ENCODE measurements at places on chromosomes 6 and 20.

DNA sequence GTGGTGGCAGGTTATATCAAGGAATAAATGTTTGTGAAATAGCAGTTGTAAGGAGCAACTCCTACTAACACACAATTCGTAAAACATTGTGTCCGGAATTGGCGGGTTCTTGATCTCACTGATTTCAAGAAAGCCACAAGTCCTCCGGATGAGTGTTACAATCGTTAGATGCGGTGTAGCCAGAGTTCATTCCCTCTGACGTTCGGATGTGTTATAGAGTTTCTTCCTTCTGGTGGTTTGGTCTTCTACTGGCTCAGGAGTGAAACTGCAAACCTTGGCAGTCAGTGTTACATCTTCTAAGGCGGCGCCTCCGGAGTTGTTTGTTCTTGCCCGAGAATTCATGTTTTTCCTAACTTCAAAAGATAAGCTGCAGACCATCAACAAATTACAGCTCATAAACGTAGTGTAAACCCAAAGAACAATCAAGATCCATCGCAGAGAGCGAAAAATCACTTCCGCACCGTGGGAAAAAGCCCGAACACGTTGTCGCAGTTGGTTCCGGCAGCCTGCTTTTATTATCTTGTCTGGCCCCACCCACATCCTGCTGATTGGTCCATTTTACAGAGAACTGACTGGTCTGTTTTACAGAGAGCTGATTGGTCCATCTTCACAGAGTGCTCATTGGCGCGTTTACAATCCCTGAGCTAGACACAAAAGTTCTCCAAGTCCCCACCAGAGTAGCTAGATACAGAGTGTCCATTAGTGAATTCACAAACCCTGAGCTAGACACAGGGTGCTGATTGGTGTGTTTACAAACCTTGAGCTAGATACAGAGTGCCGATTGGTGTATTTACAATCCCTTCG is 58.2 kb downstream of the TRIM27 start:
- DNase-seq: peak; percentile 68

DNA sequence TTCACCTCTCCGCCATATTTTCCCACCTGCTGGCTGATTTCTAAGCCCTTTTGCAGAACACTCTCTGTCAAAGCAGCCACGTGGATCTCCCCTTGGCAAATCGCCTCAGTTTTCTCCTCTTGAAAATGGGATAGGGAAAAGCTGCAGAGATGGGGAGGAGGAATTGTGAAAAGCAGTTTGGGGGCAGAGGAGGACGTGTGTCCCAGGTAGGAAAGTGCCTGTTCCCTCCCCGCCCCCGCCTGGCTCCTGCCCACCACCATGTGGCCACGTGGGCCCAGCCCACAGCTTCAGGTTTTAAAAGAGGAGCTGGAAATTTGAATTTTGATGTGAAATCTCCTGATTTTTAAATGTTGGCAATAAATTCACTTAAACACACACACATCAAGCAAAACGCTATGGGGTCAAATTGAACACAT is 3.6 kb upstream of the CEBPB start:
- no peak for DNase-seq

- no peak for DNase-seq
These were observed 628.0 kb upstream of the ID4 start for GRCh38 chr6:19209202-19209601.

DNA sequence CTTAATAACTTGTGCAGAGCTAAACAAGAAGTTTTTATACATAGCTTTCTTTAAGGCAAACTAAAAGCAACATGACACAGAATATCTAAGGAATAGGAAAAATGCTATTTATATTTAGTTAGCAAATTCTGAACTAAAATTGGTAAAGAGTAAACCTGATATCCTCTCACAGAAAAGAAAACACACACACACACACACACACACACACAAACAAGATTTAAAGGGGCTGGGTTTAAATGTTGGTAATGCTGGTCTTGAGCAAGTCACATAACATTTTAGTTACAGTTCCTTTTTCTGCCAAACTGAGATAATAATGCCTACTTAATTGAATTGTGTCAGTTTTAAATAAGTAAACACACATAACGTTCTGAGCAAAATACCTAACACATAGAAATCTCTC is 1.6 kb downstream of the TRDN start:
- no peak for DNase-seq

- DNase-seq: no peak
These were observed 58.6 kb upstream of the MRPS10 start for GRCh38 chr6:42276034-42276890.

DNA sequence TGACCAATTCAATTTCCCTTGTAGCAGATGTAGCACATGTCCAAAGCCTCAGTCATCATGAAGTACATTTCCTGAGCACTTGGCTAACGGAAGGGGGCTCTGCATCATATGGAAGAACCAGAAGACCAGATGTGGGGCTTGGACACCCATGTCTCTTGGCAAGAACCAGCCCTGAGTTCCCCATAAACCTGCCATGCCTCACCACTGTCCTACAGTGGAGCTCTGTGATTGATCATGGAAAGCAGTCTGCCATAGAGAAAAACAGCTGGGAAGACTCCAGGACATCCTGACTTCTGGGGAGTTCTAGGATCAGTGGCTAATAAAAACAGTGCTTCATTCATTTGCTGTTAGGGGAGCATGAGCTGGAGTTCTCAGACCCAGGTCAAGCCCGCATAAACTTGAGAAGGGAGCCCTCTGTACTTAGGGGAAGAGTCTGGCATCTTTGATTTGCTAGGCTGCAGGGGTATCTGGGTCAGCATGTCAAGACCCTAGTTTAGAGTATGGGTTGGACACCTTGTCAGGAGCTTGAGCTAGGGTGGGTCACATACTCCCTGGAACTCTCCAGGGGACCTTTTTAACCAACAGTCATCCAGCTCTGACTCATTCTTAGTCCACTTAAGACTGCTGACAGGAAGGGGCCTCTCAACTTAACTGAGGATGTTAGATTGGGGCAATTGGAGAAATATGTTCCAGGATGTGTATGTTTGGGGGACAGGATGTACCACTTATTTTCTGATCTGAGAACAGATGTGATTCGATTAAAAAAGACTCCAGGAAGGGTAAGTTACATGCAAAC is 26.3 kb upstream of the TRAM2 start:
- DNase-seq: no peak

- DNase-seq: no peak
These were observed 112.1 kb upstream of the IYD start for GRCh38 chr6:150256618-150257272.

- DNase-seq: peak; percentile 53
These were observed 2.0 kb downstream of the SMIM29 start for GRCh38 chr6:34246563-34247391.

GRCh38 chr6:87152526-87152955 is 2.8 kb upstream of the ZNF292 start:
- DNase-seq: no peak

- DNase-seq: no peak
These were observed 59.0 kb downstream of the PFDN4 start for GRCh38 chr20:54266844-54267243.

- no peak for DNase-seq
These were observed 99.4 kb upstream of the ADTRP start for GRCh38 chr6:11878029-11878428.

DNA sequence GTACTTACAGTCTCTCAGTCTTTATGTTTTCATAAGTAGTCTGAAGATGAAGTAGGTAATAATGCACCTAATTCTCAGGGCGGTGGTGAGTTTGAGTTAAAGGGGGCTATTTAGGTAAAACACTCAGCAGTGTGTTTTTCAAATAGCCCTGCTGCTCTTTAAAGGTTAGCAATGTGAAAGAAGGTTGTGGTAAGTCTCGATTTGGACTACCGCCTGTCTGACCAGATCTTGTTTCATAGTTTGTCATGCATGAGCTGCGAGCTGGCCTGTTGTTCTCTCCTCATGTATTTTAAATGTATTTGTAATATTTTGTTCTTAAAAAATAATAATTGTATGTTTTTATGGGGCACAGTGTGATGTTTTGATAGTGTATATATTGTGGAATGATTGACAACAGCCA is 340.2 kb downstream of the DHX35 start:
- no peak for DNase-seq

- DNase-seq: no peak
These were observed 289.4 kb upstream of the SASH1 start for GRCh38 chr6:148053209-148053608.

DNA sequence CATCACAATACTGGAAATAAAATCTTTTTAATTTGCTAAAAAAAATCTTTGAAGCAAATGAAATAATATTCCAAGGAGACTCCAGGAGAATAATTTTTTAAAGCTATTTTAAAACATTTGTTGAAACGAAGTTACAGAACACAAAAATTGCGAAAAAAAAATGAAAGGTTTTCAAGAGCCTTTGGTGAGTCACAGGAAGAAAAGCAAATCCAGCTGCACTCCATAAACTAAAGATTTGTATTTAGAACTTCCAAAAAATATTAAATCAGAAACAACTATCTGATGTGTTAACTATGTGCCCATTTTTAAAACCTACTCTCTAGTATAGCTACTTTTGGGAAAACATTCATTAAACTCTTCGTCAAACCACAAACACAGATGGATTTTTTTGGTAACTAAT is 23.6 kb downstream of the PDSS2 start:
- DNase-seq: no peak

DNA sequence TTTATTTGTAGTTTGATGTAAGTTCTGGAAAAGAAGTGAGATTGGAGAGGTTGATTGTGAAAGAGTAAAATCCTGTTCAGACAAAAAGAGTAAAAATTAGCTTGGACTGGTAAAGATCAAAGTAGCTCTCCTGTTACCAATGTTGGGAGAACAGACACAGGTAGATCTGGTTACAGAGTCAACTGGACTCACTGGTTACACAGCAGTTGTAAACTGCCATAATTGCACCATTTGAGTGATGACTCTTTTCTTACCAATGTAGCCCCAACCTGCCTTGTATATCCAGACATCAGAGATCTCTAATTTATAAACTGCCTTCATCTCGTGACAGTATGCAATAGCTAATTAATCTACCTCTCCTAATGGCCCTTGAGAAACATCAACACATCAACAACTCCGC is 165.6 kb upstream of the PRSS16 start:
- DNase-seq: no peak

DNA sequence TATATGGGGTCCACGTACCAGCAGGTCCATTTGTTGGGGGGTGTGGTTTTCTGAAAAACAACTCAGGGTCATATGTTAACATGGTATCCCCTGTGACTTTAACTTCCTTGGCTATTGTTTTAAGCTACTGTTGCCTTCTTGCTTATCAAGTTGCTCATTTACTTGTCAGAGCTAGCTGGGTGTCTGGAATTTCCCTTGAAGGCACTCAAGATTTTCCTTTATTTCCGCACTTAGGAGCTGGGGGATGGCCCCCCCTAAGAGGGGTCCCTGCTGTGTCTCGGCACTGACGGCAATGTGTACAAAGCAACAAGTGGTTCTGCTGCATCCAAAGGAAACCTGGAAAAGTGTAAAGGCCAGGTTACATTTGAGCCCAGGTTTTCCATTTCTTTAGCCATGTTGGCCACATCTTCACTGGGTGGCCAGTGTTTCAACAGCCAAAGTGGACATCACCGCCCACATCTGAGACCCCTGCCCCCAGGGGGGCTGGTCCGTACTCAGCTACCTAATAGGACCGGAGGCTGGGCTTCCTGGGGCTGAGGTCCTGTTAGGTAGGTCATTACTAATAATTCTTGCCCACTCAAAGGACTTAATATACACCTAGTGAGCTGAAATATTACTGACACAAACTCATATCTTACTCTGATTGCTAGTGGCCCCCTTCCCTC is 24.8 kb upstream of the SYNDIG1 start:
- no peak for DNase-seq

- DNase-seq: no peak
These were observed 129.7 kb downstream of the PLG start for GRCh38 chr6:160831739-160832138.

- DNase-seq: no peak
These were observed 40.3 kb downstream of the STX11 start for GRCh38 chr6:144190593-144190992.

DNA sequence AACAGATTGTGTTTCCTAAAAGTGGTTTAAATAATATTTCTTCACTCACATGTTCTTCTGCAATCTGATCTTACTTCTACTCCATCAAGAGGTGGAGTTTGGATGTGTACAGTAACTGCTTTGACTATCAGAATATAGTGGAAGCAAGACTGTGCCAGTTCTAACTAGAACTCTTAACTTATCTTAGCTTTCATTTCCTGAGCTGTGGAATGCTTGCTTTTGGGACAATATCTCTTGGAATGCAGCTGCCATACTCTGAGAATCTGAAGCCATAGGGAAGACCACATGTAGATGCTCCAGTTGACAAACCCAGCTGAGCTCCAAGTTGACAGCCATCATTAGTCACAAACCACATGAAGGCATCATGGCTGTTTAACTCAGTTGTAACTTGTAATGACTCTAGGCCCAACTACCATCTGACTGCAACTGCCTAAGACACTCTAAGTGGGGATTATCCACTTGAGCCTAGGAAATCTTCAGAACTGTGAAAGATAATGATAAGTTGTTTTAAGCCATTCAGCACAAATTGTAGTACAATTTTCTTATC is 40.8 kb upstream of the MAN1A1 start:
- no peak for DNase-seq

GRCh38 chr6:112470950-112471349 is 123.8 kb downstream of the RFPL4B start:
- DNase-seq: no peak

DNA sequence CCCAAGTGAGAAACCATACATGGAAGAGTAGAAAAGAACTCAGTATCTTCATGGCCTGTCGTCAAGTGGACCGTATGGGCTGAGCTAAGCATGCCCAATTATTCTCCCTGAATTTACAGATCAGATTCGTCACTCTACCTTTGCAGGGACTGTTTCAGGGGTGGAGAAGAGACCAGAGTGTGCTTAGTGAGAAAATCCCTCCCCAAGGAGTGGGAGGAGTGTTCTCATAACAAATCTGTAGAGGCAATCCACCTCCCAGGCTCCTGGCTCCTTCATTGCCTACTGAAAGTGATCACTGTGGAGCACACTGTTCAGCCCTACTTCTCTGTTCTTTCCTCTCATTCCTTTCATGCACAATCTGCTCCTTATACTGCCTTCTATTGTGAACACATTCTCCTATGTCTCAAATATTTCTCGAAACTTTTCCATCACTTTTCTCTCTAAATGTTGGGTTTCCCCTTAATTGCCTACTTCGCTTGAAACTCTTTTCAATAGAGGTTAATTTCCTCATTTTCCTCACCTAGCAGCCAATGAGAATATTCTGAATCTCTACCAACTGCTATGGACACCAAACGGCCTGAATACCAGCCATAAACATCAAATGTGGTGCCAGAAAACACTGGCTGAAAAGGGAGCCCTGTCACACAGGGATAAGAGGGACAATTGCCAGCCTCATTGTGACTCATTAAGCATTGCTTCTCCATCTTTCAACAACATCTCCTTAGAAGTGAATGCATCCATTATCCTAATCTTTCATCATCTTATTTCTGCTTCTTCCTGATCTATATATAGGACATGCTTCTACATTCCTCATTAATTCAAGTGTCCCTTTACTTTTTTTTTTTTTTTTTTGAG is 398.3 kb downstream of the UTRN start:
- DNase-seq: no peak

- no peak for DNase-seq
These were observed 354.5 kb downstream of the UTRN start for GRCh38 chr6:144639654-144640053.

- DNase-seq: no peak
These were observed 8.1 kb upstream of the GUCA1A start for GRCh38 chr6:42165016-42165415.

Measured in activated CD4-positive, alpha-beta memory T cell treated with anti-CD3 and anti-CD28 coated beads, Interleukin-2, amount 10 ng/mL, durations not matched to agents 7 days and 5 days (primary cell).